Hepatic stellate cell (primary cell): ENCODE measurements at places on chromosomes 3 and 15.

GRCh38 chr3:14462738-14463137 lies 60.3 kb downstream of the SLC6A6 start:
- DNase-seq: no peak

GRCh38 chr3:107117922-107118536 lies 259.2 kb upstream of the CCDC54 start:
- DNase-seq: peak; percentile 65

- no peak for DNase-seq
These were observed 446.7 kb upstream of the GBE1 start for GRCh38 chr3:82208002-82208710.

DNA sequence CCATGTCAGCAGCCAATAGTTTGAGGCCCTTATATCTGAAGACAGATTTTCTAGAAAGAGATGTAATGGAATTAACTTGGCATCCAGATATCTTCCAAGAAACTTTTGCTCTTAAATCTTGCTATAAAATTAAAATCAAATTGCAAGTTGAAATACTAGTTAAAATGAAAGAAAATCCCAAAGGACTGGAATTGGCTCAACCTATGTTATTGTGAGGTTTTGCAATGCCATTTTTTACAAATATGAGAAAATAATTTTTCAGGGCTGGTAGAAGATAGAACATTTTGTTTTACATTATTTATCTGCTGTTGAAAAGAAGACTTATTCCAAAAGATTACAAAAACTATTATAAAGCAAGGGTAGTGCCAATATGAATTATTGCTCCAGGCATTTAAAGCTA lies 92.2 kb upstream of the AGTR1 start:
- DNase-seq: no peak

DNA sequence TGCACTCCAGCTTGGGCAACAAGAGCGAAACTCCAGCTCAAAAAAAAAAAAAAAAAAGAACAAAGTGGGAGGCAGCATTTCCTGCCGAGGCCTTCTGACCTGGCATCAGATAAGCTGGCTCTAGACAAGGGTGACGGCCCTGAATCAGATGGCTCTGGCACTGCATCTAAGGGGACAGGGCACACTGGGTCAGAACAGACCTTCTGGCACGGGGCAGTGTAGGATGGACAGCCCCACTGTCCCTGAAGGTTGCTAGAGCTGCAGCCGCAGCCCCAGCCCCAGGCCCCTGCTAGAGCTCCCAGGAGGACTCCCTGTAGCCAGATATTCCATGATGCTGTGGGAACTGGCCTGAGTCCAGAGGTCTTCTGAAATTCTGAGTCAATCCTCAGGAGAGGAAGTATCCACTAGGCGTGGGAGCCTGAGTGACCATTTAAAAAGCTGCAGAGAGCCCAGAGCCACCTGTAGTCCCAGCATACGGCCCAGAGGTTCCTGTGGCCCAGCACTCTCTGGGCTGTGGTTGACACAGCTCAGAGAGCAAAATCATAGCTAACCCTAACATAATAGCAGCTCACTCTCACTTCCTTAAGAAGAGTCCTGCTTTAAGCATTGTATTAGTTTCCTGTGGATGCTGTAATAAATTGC lies 69.2 kb upstream of the MFGE8 start:
- DNase-seq: peak; percentile 84

DNA sequence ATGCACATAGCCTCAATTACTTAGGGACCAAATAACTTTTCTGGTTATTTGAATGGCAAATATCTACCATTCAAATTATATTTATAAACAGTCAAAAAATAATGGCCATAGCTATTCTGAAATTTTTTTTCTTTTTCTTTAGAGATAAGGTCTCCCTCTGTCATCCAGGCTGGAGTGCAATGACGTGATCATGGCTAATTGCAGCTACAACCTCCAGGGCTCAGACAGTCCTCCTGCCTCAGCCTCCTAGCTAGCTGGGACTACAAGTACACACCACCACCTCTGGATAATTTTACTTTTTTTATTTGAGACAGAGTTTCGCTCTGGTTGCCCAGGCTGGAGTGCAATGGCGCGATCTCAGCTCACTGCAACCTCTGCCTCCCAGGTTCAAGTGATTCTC lies 16.6 kb downstream of the PPP1R2 start:
- no peak for DNase-seq

DNA sequence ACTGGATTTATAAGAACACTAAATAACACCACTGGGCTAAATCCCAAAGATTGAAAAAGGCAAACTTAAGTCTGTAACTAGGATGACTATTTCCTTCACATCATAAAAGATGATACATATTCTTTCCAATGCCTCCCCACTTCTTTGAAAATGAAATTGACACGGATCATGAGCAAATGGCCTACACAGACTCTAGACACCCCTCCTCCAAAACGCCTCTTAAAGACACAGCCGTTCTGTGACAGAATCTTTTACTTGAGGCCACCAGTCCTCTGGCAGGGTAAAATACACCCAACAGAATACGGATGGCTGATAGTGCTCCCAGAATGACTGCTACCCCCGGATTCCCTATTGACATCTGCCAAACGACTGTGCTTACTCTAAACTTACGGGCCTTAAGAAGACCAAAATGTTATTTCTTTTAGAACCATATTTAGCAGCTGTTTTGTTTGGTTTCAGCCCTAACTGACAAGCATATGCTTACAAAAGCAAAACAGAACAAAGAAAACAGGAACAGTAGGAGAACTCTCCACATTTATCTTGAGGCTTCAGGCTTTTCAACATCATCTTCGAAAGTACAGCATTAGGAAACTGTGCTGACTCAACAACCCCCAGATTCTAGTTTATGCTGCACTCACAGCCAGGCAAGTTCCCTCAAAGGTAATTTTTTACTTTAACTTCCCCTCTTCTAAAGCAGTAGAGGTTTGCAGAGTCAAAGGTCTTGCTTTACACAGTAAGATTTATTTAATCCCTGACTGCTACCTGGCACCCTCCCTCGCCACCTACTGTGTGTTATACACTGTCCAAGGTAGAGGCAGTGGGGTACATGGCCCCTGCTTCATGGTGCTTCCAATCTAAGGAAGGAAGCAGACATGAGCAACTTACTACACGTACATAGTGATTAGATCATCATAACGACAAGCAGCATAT lies 84.3 kb downstream of the TNIK start:
- DNase-seq: no peak

- DNase-seq: no peak
These were observed 91.3 kb upstream of the PRR23E start for GRCh38 chr3:127101411-127102187.

DNA sequence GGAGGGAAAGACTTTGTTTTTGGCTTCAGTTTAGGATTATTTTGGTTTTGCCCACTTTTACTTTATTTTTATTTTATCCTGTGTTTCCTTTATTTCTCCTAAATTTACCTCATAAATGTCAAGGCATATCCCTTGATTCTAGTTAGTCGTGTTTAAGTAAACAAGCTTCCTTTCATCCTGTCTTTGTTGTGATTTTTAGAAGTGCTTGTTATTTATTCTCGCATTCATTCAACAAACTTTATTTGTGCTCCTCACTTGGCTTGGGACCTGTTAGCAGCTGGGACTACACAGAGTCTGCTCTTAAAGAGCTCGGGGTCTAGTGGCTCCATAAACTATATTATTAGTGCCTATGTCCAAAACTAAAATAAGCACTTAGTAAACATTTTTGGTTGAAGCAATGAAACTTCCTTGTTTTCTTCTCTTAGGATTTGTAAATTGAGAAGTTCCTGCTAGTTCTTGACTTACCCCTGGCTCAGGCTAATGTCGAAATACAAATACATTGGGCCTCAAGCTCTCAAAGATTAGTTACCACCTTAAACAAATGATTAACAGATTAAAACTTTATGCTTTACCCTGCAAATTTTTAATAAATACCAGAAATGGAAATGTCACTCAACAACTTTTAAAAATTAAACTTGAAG lies 19.0 kb upstream of the DMXL2 start:
- no peak for DNase-seq

GRCh38 chr3:167116120-167116922 lies 263.8 kb downstream of the ZBBX start:
- DNase-seq: no peak

GRCh38 chr3:66196633-66197032 lies 24.2 kb upstream of the SLC25A26 start:
- DNase-seq: no peak

GRCh38 chr3:25973122-25973521 lies 183.2 kb downstream of the OXSM start:
- DNase-seq: no peak

DNA sequence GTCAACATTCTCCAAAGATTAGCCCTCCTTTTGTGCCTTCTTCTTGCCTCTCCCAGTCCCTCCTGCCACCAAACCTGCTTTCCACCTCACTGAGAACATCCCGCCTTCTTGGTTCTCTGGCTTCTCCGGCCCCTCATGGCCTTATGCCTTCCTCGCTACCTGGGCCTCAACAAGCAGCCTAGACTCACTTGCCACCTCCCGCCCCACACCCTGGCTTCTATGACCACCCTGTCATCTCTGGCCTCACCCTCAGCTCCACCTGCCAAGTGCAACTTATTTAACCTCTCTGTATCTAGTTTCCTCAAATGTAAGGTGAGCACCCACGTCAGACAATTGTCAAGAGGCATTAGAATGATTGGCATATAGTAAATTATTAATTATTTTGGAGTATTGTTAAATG lies 68.8 kb upstream of the MEX3B start:
- no peak for DNase-seq

GRCh38 chr3:78906930-78907329 lies 860.9 kb downstream of the ROBO1 start:
- DNase-seq: no peak

- DNase-seq: no peak
These were observed 279.2 kb upstream of the KCNH8 start for GRCh38 chr3:18868911-18869689.

DNA sequence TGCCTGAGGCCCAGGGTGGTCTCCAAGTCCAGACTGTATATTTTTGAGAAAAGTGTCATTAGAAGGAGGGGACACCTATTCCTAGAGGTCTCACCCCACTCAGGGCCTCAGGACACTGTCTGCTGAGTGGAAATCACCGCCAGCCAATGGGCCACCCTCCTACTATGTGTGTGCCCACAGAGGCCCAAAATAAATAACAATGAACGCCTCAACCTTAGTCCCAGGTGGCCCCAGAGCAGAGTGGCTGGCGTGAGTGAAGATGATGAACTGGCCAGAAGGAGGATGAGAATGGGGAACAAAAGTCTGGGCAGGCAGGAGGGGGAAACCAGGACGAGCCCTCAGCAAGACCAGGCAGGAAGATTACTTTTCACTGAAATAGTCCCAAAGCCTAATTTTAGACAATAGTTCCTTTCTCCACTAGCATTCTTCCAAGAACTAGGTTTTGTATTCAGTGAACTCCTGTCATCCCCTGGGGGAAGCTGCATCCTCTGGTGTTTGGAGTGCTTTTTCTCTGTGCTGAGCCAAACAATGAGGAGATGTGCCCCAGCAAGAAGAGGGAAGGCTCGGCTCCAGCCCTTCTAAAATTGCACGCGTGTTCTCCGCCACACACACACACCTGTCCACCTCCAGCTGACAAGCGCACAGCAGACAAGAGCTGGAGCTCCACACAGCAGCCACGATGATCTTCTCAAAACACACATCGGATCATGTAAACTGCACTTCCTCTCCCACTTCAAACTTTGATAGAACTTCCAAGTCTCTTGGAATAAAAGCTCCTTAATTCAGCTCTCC lies 72.2 kb downstream of the ADCY5 start:
- no peak for DNase-seq

- DNase-seq: no peak
These were observed 415.3 kb downstream of the TIGIT start for GRCh38 chr3:114709102-114709501.

DNA sequence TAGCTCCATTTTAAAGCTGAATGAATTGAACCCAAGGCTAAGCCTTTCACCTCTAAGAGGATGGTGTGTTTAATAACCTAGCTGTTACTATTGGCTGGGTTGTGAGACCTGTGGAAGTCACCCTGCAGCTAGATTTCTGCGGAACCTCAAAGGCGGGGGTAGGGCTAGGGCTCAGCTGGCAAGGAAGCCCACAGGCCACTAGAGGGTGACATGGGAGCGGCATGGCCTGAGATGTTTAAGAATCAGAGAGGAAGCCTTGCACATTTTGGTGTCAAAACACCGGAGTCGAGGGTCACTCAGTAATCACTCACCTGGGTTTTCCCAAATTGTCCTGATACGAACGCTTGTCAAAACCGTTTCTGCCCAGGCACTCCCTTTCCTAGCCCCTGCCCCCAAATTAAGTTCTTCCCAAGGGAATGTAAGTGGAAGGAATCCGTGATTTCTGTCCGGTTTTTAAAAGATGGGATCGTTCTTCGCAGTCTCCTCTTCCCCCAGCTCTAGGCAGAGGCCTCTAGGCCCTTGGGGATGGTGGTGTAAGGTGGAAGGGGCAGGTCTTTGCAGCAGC lies 3.8 kb upstream of the ACAD9 start:
- peak; percentile 39 for DNase-seq

- DNase-seq: no peak
These were observed 55.4 kb downstream of the LIPC start for GRCh38 chr15:58487041-58487723.

DNA sequence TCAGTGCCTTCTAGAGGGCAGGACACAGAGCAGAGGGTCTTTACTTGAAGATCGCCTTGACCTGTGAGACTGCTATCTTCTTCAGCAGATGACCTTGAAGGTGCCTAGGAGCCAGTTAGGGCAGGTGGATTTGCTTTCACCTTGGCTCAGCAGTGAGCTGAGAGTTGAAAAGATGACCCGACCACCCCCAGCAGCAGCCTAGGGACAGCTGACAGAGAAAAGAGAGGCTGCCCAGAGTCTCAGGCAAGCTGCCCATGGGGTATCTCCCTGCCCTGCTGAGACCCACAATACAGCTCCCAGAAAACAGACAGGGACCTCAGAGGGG lies 453 bp upstream of the LTF start:
- DNase-seq: no peak

DNA sequence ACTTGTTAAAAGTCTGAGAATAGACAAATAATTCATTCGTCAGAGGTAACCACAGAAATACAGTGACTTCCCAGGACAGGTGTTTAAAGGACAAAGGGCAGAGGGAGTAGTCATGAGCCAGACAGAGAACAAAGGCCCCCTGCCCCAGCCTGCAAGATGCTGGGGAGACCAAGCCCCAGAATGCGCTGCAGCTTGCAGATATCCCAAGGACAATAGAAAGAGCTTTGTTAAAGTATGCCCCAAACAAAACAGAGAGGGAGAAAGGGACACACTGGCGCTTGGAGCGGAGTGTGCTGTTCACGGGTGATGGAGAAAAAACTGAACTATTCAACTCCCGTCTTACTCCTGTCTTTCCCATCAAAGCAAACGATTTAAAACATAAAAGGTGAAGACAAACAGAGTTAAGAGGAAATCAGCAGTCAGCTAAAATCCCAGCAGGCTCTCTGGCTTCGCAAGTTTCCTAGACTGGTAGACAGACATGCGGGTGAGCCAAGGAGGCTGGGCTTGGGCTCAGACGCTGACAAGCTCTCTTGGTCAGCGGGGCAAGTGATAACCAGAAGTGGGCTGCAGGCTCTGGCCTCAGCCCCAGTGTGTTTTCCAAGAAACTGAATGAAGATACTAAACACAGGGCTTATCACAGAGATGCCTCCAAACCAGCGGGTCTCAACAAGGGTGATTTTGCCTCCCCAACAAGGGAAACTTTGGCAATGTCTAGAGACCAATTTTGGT lies 130.1 kb downstream of the UACA start:
- no peak for DNase-seq
